ENCODE measurements at places on chromosomes 11 and 22.

DNA sequence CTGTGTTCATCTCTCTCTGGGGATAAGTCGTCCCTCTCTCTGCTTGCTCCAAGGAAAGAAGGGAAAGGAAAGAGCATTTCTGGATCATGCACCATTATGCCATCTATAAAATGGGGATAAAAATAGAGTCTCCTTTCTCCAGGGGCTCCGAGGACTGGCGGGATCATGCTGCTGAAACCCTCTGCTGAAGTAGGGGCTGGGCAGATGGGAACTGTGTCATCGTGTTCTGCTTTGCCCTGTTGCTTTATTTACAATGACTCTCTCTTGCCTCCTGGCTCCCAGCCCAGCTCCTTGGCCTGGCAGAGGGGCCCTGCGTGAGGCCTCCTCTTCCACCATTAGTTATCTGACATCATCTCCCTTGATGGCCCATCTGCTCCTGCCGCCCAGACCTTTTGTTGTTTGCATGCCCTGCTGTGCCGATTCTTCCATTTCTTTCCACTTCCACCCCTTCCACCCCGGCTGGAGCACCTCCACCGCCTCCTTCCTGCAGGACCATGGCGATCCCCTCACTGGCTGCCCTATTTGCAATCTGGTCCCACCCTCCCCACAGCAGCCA lies 200.9 kb downstream of the MYO18B start:
- DNase-seq, result no peak

- DNase-seq, result no peak
These were observed 180.3 kb upstream of the GUCY1A2 start for GRCh38 chr11:107198490-107199007.

DNA sequence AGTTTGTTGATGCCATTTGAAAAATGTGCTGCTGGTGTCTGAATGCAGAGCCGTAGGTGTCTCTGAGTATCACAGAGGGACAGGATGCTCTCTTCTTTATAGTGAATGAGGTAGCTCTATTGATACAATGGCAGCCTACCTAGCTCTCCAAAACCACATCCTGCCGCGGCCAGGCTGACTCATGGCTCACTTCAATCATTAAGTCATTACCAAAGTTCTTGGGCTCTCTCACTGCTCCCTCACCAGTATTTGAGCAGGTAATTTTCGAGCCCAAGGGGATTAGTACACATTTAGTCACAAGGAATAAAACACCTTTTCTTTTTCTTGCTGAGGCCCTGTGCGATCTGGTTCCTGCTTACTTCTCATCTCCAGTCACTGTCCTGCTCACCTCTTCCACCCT lies 509.0 kb upstream of the LARGE1 start:
- no peak for DNase-seq

DNA sequence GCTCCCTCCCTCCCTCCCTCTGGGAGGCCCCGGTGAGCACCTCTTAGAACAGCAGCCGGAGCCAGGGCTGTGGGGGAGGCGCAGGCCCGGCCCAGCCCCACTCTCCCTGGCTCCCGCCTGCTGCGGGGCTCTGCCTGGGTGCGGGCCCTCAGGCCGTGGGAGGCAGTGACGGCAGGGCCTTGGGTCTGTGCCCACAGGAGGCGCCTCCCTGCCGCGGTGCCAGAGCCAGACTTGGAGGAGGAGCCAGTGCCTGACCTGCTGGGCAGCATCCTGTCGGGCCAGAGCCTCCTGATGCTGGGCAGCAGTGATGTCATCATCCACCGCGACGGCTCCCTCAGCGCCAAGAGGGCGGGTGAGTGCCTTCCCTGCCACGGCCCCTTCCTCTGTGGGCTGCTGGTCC lies 9.5 kb downstream of the IRF7 start:
- no peak for DNase-seq

- no peak for DNase-seq
These were observed 790.2 kb downstream of the TBC1D22A start for GRCh38 chr22:47552541-47553205.

DNA sequence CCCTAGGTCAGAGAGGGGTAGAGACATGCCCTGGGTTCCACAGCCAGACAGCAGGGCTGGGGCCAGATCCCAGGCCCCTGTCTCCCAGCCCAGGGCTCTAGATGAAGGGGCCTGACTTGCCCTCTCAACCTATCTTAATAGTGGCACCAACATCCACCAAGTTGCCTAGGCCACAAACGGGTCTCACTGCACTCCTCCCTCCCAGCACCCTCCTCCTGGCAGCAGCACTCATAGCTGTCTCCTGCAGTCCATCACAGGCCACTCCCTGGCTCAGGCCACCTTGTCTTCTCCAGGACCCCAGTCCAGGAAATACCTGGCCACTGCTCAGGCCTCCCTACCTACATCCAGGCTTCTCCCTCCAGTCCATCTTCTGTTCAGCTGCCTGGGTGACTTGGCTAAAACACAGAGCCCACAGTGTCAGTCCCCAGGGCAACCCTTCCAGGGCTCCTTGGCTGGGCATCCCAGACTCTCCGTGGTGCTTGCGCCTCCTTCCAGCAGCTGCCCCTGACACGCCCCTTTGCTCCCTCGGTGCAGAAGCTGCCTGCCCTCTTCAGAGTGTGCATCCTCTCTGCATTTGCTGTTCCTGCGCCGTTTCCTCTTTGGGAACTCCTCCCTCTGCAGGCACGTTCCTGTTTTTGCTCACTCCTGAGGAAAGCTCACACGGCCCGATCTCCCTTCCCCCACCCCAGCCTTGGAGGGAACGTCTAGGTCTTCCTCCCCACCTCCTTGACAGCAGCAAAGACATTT lies 40.5 kb downstream of the LRRC32 start:
- DNase-seq, result no peak

GRCh38 chr11:110174645-110175310 lies 81.6 kb downstream of the ZC3H12C start:
- DNase-seq, result no peak

GRCh38 chr11:77753230-77753629 lies 67.3 kb downstream of the RSF1 start:
- DNase-seq, result no peak

All from central memory CD8-positive, alpha-beta T cell (primary cell).